ENCODE measurements at places on chromosomes 5 and 9.

GRCh38 chr9:2257248-2257929, 242.2 kb downstream of the SMARCA2 start:
- DNase-seq, result no peak

DNA sequence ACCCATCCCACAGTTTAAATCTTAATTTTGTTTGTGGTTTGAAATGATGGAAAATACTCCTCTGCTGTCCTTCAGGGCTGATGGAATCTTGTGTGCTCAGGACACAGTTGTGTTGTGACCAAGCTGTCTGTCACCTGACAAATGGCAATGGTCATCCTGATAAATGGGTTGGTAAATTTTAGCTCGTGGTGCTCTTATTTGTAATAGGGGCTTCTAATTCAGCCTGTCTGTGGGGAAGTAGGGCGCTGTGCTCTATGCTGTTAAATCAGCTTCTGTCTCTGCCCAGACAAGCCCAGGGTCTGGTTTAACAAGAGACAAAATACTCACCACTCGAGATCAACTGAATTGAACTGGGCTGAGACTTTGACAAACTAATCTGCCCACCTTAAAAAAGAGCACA, 4.5 kb downstream of the LRRTM2 start:
- no peak for DNase-seq

GRCh38 chr5:76114179-76114851, 31.1 kb downstream of the SV2C start:
- DNase-seq, result no peak

DNA sequence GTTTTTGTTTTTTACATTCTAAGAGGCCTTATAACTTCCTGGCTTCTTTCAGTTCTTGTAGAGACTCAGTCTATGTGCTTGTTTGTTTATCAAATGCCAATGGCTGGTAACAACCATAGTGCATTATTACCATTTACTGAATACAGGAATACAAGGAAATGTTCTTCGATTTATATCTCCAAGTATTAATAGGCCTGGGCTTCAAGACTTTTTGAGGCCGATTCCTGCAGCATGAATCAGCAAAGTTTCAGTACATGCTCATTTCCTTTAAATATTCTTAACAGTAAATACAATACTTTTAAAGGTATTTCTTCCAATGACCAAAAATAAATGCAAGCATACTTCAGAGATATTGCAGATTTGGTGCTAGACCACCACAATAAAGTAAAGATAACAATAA, 535.3 kb downstream of the EFNA5 start:
- DNase-seq, result no peak

DNA sequence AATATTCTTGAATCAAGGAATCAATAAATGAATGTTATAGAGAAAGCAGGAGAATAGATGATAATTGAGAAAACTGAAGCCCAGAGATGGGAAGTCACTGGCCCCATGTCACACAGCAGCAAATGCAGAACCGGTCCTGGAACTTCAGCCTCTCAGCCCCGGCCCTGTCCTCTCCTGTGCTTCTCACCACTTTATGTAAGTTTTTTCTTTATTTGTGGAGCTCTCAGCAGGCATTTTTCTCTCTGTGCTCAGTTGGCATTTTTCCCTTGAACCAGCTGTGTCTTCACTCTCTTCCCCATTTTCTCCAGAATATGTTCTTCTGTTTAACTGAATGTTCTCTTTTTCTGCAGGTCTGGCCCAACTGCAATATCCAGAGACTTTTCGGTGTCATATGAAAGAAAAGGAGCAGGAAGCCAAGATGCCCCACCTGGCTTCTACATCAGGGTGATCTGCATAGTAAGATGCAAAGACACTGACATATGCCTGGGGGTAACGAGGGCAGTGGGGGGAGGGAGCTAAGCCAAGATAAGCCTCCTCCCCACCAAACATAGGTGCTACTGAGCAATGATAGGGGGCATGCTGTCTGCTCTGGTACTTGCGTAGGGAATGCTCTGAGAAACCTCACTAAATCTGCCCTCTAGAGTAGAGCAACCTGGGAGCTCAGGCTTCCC, 12.8 kb upstream of the LCP2 start:
- no peak for DNase-seq

GRCh38 chr5:136720674-136721073, 355.3 kb upstream of the TRPC7 start:
- DNase-seq, result no peak

DNA sequence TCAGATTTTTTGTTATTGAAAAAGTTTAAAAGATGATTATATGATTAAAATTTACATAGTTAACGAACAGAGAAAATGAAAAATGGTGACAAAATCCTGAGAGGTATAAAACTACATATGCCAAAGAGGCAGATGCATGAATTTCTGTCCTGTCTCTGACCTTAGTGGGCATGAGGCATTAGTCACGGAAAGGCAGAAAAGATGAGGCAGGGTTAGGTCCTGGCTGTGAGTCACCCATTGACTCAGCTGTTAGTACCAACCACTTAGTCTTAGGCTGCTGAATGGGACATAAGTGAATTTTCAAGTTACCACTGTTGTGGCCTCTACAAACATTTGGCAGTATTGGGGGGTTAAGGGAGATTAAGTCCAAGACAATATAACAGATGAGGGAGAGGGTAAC, 33.1 kb downstream of the RASA1 start:
- DNase-seq, result no peak

DNA sequence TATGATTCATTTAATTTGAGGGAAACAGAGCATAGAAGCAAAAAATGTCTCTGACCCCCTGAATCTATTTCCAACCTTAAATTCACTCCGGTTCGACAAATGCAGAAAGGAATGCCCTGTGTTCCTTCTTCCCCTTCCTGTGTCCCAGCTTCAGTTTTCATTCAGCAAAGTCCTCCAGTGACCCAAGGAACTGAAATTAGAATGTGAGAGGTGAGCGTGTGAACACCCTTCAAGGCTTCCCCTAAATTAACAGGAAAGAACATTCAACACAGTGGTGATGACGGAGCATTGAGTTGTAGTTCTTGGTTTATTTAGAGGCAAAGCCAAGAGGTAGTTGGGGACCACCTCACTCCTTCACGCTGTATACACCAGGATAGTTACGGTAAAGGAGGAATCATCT, 97.6 kb upstream of the CTSL start:
- no peak for DNase-seq

- DNase-seq, result no peak
These were observed 2.9 kb upstream of the DPM2 start for GRCh38 chr9:127940593-127940992.

- DNase-seq, result no peak
These were observed 151.0 kb downstream of the C5orf15 start for GRCh38 chr5:133817456-133817855.

DNA sequence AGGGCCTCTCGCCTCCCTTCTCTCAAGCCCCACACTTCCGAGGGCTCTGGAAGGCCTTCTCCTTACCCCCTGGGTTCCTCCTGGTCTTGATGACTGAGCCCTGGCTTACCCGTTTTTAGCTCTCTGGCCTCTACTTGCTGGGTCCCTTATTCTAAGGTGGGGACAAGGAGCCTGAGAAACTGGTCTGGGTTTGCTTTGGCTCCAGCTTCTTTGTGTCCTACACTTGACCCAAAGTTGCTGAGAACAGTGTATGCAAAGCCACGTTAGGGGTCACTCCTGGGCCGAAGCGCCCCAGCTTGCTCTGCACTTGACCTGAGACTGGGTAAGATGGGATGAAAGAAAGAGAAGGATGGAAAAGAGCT, 788 bp downstream of the ZNF346 start:
- DNase-seq, result no peak

DNA sequence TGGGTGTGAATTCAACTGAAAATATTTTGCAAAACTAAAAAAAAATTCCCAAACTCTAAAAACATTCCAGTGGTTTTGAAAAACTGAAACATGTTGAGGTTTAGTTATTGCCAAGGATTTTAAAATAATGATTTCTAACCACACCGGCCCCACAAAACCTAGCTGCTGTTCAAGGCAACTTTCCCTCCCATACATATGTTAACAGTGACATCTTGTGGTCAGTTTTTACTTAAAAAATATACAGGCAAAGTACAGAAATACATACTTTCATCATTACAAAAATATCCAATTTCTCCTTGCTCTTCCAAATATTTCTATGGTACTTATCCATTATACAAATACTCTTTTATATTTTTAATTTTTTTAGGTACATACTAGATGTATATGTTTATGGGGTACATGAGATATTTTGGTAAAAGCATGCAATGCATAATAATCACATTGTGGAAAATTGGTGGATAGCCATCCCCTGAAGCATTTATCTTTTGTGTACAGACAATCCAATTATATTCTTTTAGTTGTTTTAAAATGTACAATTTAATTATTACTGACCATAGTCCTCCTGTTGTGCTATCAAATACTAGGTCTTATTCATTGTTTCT, 34.4 kb upstream of the MRPS30 start:
- DNase-seq, result no peak

DNA sequence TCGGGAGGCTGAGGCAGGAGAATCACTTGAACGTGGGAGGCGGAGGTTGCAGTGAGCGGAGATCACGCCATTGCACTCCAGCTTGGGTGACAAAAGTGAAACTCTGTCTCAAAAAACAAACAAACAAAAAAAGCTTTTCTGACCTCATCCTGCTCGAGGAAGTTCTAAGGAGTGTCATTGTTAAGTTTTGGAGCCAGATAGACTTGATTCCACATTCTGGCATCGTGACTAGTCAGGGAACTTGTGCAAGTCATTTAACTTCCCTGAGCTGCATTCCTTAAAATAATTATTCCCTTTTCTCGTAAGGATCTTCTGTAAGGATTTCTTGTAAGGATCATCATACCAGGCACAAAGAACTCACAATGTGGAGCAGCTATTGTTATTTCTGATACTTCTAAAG, 26.2 kb downstream of the SNX24 start:
- no peak for DNase-seq

- DNase-seq, result no peak
These were observed 542.1 kb downstream of the BNC2 start for GRCh38 chr9:16328349-16328748.

DNA sequence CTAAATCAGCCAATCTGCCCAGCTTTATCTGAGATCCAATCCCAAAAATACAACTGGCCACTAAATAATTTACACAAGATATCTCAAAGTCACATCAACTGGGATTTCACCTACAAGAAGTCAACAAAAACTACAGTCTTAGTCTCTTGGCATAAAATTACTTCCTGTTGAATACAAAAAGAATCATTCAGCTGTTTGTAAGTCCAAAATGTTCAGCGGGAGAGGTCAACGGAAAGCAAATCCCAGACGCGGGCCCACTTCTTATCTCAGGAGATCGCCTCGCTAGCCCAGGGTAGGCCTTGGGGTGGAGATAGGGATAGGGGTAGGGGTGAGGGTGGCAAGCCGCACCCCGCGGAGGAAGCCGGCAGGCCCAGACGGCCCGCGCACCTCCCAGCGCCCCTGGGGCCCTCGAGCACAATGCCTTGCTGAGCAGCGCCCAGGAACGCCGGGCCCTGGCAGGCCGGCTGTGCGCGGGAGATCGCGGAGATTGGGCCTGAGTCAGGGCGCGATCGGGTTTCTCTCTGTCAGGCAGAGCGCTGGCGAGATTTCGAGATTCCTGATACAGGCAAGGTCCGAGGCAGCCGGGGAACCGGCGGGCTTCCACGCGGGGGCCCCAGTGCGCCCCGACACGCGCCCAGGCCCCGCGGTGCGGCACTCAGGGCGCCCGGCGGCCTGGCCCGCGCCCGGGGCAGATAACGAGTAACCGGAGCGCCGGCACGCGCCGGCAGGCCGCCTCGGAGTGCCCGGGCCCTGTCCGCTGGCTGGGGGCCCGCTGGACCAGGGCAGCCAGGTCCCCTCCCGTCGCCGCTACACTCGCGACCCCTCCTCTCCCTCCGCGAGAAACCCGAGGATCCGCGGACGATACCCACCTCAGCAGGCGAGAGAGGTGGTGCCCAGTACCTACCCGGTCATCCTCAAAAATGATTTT, 601 bp downstream of the HINT1 start:
- peak; percentile 23 for DNase-seq

DNA sequence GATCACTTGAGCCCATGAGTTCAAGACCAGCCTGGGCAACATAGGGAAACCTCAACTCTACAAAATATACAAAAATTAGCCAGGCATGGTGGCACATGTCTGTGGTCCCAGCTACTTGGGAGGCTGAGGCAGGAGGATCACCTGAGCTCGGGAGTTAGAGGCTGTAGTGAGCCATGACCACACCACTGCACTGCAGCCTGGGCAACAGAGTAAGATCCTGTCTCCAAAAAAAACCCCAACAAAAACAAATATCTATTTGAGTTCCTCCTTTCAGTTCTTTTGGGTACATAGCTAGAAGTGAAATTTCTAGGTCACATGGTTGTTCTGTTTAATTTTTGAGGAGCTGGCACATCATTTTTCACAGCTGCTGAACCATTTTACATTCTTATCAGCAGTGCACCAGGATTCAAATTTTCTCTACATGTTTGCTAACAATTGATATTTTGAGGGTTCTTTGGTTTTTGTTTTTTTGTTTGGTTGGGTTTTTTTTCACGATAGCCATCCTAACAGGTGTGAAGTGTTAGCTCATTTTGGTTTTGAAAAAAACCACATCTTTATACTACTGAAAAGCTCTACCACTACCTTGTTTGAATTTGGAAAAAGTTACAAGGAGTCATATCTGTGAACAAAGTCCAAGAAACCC, 176.9 kb upstream of the SLC12A2 start:
- no peak for DNase-seq

DNA sequence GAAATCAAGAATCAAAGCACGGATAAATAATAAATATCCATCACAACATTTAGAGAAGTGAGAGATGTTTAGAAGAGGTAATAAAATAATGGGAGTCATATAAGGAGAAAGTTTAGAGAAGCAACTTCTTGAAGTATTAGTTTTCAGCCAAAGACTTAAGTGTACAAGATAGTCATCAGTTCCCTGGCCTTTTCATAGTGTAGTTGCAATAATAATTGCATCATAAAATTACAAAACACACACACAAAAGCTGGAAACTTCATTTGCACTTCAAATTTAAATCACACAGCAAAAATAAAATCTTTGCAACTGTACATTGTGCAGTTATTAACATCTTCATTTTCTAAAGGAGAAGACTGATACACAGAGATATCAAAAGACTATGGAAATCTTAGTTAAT, 319.1 kb upstream of the RGMB start:
- no peak for DNase-seq

GRCh38 chr9:69987457-69987856, 56.2 kb upstream of the MAMDC2 start:
- DNase-seq, result no peak

DNA sequence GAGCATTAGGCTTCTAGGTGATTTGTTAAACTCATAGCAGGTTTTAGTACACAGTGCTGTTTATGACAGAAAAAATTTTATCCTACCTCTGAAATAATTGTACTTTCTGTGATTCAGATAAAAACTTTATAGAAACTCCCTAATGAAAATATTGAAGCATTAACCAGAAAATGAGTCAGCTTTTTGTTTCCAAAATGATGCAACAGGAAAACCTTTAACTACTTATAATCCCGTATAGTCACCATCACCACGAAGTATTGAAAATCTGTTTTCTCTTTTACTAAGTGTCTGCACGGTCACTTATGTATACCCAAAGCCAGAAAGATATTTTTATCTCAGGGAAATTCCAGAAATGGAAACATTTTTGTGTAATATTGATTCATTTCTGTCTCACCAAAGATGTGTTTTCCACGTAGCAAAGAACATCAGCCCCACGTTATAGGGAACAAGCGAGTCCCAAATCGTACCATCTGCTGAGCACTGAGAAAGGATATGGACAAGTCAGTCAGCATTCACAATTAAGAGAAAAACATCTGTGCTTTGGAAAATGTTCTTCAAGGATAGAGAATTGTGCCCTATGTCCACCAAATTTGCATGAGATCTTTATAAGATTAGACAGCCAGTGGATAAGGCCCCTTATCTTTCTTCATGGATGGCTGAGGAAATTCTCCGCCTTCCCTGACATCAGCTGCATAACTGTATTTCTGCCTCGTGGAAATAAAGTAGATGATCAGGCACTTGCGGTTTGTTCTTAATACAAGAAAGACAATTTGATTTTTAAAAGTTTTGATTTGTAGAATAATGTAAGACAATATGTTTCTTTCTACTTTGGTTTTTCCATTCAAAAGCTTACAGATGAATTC, 41.9 kb downstream of the TNFAIP8 start:
- DNase-seq, result no peak
